ENCODE measurements at places on chromosomes 4 and X. TPM values are rescaled to one million over a fixed set of nuclear protein-coding genes. Genes with fewer than 3 reads are reported as not detected.

HELT gene
- not detected for total RNA-seq

SHOX gene
- total RNA-seq = not detected

MAGEA8 gene
- total RNA-seq = not detected

PLP1 gene
- total RNA-seq = 0.26 TPM

UGT2B10 gene
- total RNA-seq = not detected

CCSER1 gene
- total RNA-seq = not detected

RAB40AL gene
- 0.09 TPM for total RNA-seq

RNF128 gene
- 3.6 TPM for total RNA-seq

NDST3 gene
- total RNA-seq = 0.16 TPM

STBD1 gene
- total RNA-seq = 7.1 TPM

DMRTC1B gene
- total RNA-seq = not detected

RAB9B gene
- total RNA-seq = 1.1 TPM

DMD gene
- 0.26 TPM for total RNA-seq

IL2 gene
- total RNA-seq = not detected

USP26 gene
- total RNA-seq = not detected

GNRHR gene
- not detected for total RNA-seq

GYPB gene
- total RNA-seq = not detected

ABCG2 gene
- 1.1 TPM for total RNA-seq

HS3ST1 gene
- total RNA-seq = under 0.01 TPM

PDCL2 gene
- not detected for total RNA-seq

TRPC3 gene
- total RNA-seq = 0.34 TPM

TCP11X2 gene
- not detected for total RNA-seq

PTPN13 gene
- 64.7 TPM for total RNA-seq

All from bronchial smooth muscle cell (primary cell).